ENCODE measurements at places on chromosomes 5 and 9.

DNA sequence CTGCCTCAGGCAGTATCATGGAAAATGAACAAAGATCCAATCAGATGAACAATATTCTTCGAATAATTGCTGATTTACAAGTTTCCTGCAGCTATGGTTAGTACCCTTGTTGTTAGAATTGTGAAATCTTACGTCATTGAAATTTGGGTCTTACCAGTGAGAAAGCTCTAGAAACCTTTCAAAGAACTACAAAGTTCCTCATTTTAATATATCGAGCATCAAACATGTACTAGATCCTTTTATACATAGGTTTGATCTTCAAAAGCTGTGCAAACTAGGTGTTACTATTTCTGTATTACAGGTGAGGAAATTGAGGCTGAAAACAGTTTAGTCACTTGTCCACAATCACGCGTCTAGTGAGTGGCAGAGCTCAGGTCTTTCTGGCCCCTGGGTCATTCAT, 43.7 kb upstream of the ANGPTL2 start:
- DNase-seq, result no peak

DNA sequence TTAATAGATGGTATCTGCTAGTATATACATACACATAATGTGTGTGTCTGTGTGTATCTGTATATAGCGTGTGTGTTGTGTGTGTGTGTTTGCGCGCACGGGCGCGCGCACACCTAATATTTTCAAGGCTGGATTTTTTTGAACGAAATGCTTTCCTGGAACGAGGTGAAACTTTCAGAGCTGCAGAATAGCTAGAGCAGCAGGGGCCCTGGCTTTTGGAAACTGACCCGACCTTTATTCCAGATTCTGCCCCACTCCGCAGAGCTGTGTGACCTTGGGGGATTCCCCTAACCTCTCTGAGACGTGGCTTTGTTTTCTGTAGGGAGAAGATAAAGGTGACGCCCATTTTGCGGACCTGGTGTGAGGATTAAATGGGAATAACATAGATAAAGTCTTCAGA, 757 bp downstream of the FXN start:
- no peak for DNase-seq

GRCh38 chr9:126806336-126806735, 1.5 kb downstream of the ZBTB43 start:
- DNase-seq, result no peak

GRCh38 chr5:119238265-119239118, 117.3 kb upstream of the TNFAIP8 start:
- DNase-seq, result no peak

GRCh38 chr9:135927195-135928013, 20.1 kb upstream of the CAMSAP1 start:
- DNase-seq, result no peak
